Stimulated activated CD8-positive, alpha-beta memory T cell treated with anti-CD3 and anti-CD28 coated beads, Interleukin-15, amount 100 ng/mL, for 1 hour (primary cell): ENCODE measurements at places on chromosomes 1 and 21.

DNA sequence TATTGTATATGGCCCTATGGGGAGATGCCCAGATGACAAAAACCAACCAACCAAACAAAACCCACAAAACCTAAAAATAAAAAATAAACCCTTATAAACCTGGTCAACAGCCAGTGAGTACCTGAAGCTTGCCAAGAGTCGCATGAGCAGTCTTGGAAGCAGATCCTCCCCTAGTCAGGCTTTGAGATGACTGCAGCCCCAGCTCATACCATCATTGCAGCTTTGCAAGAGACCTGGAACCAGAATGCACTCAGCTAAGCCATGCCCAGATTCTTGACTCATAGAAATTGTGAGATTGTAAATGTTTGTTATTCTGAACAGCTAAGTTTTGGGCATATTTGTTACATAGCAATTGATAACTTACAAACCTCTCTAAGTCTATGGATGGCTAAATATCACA lies 326.8 kb downstream of the HLX start:
- DNase-seq: no peak

- DNase-seq: no peak
These were observed 120.3 kb upstream of the IPO9 start for GRCh38 chr1:201708691-201709090.

DNA sequence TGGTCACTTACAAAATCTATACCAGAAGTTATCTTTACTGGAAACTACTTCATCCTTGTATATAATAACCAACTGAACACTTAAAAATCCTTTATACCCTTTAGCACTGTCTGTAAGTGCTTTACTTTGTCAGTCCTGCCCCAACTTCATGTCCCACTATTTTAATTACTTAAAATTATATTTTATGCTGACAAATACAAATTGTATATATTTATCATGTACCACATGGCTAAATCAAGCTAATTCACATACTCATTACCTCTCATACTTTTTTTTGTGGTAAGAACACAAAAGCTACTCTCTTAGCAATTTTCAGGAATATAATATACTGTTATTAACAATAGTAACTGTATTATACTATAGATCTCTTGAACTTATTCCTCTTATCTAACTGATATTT lies 63.0 kb downstream of the EVI5 start:
- no peak for DNase-seq

DNA sequence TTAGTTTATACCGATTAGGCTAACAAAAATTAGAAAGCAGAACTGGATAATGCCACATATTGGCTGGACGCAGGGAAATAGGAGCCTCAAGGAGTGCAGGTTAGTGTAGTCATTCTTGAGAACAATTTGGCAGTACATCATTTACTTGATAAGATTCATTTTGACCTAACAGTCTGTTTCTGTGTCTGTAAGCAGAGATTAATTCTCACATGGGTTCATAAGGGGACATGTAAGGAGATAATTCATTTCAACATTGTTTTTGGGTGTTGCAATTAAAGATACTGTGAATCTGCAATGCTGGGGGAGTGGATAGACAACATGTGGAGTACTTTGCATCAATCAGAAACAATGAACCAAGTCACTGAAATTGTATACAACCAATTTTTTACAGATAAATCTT lies 32.0 kb downstream of the AGO3 start:
- DNase-seq: no peak

DNA sequence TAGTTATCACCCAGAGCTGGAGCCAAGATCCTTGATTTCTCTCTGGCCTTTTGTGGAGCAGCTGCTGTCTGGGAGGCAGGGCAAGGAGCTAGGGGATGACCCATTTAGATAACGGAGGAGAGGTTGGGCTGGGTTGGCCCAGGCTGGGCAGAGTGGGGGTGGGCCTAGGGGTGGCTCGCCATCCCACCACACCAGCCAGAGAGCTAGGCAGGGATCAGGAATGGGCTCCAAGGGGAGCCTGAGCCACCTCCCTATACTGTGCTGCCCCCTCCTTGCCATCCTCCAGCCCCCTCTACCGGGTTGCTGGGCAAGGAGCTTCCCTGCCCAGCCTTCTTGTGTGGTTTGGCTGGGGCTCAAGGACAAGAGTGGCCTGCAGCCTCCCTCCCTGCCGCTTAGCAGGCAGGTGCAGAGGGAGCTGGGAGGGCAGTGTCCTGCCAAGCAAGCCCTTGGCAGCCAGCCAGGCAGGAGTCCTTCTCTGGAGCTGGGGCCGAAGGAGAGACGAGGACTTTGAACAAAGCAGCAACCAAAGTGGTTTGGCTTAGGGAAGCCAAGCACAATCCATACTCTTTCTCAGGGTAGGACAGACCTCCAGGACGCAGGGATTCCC lies 4.1 kb downstream of the NUAK2 start:
- DNase-seq: no peak
